ENCODE measurements at places on chromosomes 5 and 9. TPM values are rescaled to one million over a fixed set of nuclear protein-coding genes. Genes with fewer than 3 reads are reported as not detected.

DNA sequence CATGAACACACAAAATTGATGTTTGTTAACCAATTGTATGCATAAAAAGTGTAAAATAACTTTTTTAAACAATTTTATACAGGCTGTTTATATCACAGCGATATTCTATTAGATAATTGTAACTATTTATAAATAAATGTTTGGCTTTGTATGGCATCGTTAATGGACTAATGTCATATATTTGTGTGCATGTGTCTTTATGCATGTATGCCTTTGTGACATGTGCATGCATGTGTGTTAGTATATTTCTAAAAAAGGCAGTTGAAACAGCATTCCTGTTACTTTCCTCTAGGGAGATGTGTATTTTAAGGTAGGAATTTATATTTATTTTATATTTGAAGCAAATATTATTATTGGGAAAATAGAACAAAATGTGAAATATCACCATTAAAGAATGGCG is 268.9 kb downstream of the CDH18 start:
- no peak for DNase-seq

GRCh38 chr5:144318460-144318859 is 147.8 kb downstream of the KCTD16 start:
- DNase-seq: no peak

GRCh38 chr9:108395421-108395820 is 460.4 kb downstream of the ACTL7B start:
- no peak for DNase-seq

PCDHB6 gene
- total RNA-seq: 3.1 TPM

LCN9 gene
- not detected for total RNA-seq

- no peak for DNase-seq
Observed at GRCh38 chr9:124206391-124206790, 51.4 kb upstream of the NEK6 start.

DNA sequence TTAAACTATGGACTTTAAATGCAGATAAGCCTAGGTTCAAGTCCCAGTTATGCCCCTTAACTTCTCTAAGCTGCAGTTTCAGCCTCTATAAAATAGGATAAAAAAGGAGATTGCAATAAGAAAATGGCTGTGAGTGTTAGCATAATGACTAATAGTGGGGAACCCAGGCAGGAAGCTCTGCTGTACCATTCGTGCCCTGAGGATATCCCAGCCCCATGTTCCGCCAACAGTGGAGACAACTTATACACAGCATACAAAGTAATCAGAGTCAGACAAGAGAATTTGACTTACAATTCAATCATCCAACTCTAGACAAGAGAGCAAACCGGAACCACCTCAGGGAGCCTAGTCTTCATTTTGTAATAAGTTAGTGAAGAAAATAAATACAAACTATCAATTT is 141.5 kb upstream of the FSTL4 start:
- DNase-seq: no peak

DNA sequence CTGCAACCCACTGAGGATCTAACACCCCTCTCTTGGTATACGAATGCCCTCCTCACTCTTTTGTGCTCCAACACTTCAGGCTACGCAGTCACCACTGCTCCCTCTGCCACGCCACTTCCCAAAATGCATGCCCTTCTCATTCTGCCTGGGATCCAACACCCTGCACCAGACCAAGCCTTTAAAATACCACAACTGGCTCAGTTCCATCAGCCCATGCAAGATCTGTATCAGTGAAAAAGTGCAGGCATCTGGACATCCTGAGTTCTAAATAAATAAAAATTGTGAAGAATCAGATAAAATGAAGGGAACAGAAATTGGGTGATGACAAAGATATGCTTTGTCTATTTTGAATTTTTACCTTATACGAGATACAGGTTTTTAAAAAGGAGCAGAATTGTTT is 2.7 kb downstream of the NDUFB6 start:
- no peak for DNase-seq

SGCD gene
- 7.5 TPM for total RNA-seq

GRCh38 chr9:6128030-6128429 is 87.6 kb upstream of the IL33 start:
- no peak for DNase-seq

DNA sequence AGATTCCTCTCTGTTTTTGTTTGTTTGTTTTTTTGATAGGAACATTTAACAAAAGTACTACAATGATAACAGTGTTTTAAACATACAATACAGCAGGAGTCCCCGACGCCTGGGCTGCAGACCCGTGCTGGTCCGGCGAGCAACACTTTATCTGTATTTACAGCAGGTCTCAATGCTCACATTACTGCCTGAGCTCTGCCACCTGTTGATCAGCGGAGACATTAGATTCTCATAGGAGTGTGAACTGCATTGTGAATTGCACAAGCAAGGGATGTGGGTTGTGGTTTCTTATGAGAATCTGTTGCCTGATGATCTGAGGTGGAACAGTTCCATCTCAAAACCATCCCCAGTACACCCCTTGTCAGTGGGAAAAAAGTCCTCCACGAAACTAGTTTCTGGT is 1068.5 kb upstream of the CDH10 start:
- no peak for DNase-seq

GCNT4 gene
- 1.7 TPM for total RNA-seq

DNA sequence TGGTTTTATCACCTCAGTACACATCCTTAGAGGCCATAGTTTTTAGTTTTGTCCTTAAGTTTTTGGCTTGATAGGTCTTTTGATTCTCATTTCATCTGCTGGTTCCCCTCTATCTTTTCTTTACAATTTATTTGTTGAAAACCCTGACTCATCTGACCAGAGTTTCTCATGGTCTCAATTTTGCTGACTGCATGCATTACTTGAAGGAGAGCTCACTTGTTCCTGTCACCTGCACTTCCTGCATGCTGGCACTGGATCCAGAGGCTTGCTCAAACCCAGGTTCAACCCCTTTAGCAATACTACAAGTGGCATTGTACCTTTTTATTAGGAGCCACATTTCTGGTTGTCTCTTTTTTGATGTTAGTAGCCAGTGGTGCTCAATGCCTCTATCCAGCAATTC is 26.7 kb downstream of the FBXO10 start:
- no peak for DNase-seq

GRCh38 chr5:180803181-180804128 is 849 bp upstream of the MGAT1 start:
- DNase-seq: no peak

GRCh38 chr5:136021016-136021405 is 7.8 kb upstream of the TGFBI start:
- DNase-seq: no peak

PRSS3 gene
- total RNA-seq: not detected

GRCh38 chr5:137619191-137619870 is 116.6 kb downstream of the KLHL3 start:
- DNase-seq: peak; percentile 23

GRCh38 chr5:10537624-10538023 is 26.2 kb upstream of the ANKRD33B start:
- no peak for DNase-seq

- no peak for DNase-seq
Observed at GRCh38 chr9:88809355-88810161, 181.7 kb upstream of the S1PR3 start.

HAPLN1 gene
- total RNA-seq: 15.1 TPM

DNA sequence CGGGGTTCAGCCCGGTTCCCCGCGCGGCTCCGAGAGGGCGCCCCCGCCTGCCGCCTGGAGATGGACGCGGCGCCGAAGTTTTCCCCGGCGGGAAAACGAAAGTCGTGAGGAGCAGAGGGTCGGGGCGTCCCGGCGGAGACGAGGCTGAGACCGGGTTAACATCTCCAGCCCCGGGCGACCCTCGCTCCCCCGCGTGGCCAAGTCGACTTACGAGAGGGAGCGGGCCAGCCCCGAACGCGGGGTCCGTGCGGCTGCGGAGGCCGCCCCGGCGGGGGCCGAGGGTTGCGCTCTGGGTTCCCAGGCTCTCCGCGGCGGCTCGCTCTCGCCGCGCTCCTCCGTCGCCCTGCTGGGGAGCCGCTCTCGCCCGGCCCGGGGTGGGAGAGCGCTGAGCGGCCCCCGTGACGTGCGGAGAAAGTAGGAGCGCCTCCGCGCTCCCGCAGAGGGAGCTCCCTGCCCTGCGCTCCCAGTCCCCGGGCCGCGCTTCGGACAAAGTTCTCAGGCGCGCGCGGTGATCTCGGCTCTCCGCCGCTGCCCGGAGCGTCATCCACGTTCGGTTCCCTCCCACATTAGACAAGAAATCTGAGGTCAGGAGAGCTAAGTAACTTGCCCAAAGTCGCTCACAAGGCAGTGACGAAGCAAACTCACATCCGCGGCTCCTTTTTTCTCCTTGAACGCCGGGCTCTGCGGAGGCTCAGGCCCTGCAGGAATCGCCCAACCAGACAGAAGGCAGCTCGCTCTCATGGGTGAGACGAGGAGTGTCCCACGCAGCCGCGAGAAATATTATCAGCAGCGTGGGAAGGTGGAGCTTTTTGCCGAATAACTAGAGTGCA is 1.2 kb upstream of the GCNT4 start:
- DNase-seq: peak; percentile 48

DNA sequence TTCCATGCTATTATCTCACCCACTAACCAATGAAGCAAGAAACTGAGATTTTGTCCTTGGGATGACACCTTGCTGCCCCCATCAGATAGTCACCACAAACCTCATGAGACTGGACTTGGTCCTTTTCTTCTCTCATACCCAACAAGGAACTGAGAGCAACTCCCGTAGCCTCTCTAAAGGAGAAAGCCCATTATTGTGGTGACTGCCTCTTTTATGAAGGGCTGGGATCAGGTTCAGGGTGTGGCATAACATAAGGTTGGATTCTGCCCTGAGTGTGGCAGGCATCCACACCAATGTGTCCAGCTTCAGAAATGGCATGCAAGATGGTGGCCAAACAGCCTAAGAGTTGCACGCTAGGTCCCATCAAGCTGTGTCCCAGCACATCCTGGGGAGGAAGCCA is 1.3 kb upstream of the ACTL7A start:
- no peak for DNase-seq

ANKRD55 gene
- total RNA-seq: 0.31 TPM

OMD gene
- 2.5 TPM for total RNA-seq

GRCh38 chr9:119052339-119053030 is 316.8 kb downstream of the BRINP1 start:
- no peak for DNase-seq

NR5A1 gene
- under 0.01 TPM for total RNA-seq

PCDHAC2 gene
- total RNA-seq: 33.5 TPM

MRPL41 gene
- 20.0 TPM for total RNA-seq

DNA sequence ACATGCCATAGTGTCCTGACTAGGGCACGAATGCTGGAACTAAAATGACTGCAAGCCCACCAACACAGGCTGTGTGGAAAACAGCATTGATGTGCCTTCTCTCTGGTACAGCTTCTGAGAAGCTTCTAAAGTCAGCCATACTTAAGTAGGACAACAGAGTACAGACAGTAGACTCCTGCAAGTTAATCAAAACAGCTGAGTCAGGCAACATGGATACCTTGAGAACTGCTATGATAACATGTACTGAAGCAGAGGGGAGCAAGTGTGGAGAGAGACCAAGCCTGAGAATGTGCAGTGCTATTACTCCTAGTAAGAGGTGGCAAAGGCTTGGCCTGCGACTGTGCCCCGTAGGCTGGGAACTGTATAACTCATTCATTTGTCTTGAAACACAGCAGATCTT is 2.5 kb downstream of the ISCA1 start:
- no peak for DNase-seq

DNA sequence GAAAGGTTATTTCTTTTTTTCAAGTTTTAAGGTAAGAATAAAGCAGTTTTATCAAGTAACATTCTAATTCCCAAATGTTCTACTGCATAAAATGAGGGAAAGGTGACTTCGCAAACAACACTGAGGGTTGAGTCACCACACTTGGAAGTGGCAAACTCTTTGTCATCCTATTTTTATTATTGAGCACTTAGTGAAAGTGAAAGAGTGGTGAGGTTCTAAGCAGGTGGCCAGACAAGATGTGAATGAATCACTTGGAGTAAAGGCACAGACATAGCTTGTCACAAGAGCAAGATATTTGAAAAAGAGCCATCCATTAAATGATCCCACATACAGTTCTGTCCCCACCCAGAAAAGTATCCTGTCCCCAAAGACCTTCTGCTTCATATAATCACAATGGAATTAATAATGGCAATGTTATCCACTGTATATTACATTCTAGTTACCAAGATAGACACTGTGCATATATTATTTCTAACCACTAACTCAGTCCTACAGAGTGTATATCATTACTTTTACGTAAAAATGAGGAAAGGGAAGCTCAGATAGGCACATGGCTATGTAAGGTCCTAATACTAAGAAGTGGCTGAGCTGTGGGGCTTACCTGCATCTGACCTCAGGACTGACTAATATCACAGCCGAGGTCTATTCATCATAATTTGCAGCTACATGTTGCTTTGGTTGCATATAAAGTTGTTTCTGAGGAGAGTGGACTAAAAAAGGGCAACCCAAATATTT is 730.4 kb upstream of the MEF2C start:
- DNase-seq: no peak

PLAA gene
- 49.0 TPM for total RNA-seq

GRCh38 chr5:156526081-156526925 is 199.3 kb downstream of the SGCD start:
- no peak for DNase-seq

DNA sequence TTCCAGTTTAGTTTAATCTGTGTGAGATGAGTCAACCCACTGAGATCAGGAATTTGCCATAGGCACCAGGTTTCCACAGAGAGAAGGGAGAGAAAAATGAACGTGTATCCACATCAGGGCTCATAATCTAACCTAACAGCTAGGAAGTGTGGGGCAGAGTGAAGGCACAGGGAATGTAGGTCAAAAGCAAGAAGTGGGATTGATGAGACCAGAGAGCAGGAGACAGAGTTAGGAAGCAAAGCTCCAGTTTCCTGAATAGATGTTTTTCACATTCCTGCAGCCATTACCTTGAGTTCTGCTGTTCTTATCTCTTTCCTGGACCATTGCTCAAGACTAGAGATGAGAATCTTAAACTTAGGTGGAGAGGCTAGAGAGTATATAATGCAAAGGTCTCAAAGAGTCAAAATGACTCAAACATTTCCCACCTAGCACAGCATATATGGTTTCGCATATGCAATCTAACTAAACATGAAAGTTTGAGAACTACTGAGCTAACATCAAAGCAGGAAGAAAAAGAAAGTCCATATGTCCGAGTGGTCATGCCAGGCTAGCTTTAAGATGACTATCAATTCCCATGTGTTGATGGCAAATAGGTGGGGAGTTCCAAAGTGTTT is 41.1 kb upstream of the GNAQ start:
- no peak for DNase-seq

ROR2 gene
- total RNA-seq: 0.94 TPM

DNA sequence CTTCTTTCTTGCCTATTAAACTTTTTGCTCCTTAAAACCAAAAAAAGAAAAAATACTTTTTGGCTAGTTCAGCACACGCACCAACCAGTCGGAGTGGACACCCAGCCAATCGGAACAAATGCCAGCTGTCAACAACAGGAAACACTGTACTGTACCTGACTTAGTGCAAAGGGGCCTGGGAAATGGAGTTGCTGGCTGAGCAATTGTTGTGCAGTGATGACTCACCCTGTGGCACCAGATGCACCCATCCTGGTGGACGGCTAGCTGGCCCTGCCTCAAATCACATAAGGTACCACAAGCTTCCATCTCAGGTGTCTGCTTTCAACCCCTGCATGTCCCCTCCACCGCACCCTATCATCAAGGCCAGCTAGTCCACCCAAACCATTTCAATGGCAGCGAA is 20.9 kb downstream of the FOXE1 start:
- no peak for DNase-seq

CCDC171 gene
- total RNA-seq: 56.5 TPM

TRAF1 gene
- total RNA-seq: 2.5 TPM
